ENCODE measurements at places on chromosomes 2 and 18.

DNA sequence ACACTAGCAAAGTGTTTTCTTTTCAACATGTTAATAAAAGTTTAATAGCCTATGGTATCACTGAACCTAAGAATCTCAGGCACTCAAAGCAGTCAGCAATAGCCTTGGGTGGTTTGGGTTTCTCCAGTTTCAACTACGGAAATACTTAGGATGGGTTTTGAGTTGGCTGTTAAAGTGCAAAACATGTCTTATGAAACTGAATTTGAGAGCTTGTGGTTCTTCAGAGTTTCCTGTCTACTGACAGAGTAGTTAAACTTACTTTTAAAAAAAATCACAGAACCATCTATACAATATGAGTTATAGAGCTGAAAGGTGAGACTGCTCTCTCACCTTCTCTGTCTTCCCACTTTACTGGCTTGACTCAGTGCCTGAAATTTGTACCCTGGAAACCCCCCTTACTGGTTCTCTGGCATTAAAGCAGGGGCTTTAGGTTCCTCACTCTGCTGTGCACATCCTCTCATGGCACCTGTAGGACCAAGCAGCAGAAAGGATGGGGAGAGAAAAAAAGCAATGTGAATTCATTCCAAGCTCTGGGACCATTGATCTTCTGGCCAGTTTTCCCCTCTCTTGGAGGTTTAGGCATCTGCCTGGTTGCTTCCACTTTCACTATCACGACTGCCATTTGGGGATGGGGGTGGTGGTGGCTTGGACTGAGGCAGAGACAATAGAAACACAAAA lies 18.1 kb downstream of the CCDC141 start:
- DNase-seq: no peak

- DNase-seq: no peak
Measured at GRCh38 chr18:75483662-75484061, 56.2 kb upstream of the SMIM21 start.

GRCh38 chr2:65969161-65969560 lies 465.8 kb upstream of the MEIS1 start:
- no peak for DNase-seq

DNA sequence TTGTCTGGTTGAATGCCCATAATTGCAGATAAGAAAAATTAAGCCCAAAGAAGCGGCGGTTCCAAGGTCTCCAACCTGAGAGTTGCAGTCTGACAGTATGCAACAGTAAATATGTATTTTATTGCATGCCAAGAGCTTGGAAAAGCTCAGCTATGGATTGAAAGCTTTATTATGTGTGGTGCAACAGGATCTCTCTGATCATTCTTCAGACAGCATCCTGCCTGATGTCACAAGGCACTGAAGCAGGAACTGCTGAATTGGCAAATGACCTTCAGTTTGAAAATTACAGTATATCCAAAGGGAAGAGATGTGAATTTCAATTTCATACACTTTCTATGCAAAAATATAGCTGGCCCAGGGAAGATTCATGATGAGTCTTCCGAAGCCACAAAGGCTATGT lies 42.5 kb downstream of the DOCK10 start:
- no peak for DNase-seq

DNA sequence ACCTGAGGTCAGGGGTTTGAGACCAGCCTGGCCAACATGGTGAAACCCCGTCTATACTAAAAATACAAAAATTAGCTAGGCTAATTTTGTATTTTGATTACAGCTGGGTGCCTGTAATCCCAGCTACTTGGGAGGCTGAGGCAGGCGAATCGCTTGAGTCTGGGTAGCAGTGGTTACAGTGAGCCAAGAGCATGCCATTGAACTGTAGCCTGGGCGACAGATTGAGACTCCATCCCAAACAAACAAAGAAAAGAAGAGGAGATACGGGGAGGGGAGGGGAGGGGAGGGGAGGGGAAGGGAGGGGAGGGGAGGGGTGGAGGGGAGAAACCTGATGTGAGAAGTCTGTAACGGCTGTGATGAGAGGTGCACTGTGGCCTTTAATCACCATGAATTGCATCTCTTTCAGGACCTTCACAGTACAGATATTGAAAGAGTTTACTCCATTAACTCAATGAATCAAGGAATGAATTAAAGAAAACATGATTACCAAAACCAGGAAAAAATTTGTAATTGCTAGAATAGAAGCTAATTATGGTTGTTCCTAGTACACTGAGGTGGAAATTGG lies 135.3 kb downstream of the CALCRL start:
- DNase-seq: no peak
